Tibial nerve (tissue), 4 donors: ENCODE measurements at places on chromosomes 2 and 18. TPM values are rescaled to one million over a fixed set of nuclear protein-coding genes. Genes with fewer than 3 reads are reported as not detected.

DNA sequence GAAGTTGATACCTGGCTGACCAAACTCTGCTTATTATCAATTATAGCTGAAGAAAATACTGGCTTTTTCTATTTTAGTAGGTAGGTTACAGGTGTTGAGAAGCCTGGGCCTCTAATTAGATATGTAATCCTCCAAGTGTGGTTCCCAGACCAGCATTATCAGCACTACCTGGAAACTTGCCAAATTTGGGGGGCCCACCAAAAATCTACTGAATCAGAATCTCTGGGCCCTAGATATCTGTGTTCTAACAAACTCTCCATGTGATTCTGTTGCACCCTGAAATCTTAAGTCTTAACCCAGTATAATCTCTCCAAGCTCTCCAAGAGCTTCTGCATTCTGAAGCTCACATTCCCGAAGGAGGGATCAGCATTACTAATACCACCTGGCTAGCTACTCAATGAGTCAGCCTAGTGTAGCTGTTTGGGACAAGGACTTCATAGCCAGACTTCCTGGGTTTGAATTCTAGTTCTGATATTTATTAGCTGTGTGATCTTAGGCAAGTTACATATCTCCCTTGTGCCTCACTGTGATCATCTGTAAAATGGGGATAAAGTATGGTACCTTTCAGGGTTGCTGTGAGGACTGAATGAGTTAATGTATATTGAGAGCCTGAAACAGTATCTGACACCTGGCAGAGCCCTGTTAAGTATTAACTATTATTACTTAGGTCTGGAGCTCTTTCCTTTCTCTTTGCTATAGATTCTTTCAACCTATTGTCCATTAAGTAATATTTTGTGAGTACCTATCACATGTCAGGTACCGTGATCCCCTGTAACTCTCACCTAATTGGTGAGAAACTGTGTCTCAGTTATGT is 94.1 kb upstream of the CD302 start:
- DNase-seq: no peak

GRCh38 chr2:200125444-200126284 is 170.3 kb downstream of the MAIP1 start:
- DNase-seq: no peak

GRCh38 chr18:30713299-30713698 is 329.2 kb downstream of the DSC3 start:
- DNase-seq: no peak

DNA sequence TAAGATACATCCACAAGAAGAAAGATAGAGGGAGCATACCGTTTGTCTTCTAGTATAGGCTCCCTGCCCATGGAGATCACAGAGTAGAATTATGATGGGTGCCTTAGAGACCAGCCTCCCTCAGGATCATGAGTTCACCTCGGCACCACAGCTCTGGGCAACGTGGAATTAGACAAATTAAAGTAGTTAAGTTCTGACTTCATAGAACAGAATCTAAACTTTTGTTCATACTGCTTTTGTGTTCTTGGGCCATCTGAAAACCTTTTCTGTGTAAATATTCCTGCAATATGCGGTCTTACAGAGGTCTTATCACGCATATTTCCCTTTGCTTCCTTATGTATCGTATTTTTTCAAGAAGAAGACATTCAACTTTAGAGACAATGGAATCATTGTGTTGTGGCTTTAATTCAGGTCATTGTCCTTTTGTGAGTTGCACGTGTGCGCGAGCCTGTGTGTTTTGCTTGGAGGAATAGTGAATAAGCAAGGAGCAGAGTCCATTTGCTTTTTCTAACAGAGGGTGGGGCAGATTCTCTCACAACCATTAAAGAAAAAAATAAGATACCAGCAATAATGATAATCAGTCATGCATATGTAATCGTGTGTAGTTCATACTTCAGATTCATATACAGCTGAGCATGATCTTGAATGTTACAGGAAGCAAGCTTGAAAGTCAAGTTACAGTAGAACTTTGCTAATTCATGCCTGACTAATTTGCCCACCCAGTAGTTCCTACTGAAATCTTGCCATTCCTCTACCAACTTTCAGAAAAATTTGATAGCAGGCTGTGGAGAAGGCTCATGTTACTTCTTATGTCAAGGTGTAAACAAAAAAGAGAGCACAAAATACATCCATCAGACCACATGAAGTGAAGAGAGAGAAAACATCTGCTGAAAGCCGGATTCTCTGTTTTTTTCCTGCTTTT is 243.6 kb downstream of the NEDD4L start:
- DNase-seq: no peak

DNA sequence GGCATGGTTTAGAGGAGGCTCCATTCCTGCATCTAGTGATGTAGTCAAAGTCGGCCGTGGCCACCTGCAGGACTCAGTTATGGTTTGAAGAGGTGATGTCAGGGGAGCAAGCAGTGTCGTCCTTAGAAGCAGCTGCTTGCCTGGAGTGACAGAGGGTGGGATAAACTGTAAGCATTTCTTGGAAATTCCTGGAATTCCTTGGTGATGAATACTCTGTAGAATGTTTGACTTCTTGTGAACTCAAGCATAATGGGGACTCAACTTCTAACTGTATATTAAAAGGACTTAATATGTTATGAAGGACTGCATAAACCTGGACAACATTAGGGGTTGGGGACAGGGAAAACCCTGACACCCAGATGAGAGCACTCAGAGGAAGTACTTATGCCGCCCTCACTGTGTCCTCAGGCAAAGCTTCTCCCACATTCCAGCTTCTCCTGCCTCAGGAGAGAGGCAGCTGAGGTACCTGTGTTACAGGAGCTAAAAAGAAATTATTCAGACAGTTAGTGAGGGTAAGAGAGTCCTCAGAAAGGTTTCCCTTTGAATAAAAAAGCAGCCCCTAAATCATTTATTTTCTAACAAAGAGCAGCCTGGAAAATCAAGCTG is 459.9 kb upstream of the CELF4 start:
- DNase-seq: no peak

Gene HOXD13
- total RNA-seq: not detected

GRCh38 chr2:116452651-116453050 is 1361.8 kb upstream of the DDX18 start:
- no peak for DNase-seq

Gene HOXD3
- total RNA-seq: 11.4 TPM

DNA sequence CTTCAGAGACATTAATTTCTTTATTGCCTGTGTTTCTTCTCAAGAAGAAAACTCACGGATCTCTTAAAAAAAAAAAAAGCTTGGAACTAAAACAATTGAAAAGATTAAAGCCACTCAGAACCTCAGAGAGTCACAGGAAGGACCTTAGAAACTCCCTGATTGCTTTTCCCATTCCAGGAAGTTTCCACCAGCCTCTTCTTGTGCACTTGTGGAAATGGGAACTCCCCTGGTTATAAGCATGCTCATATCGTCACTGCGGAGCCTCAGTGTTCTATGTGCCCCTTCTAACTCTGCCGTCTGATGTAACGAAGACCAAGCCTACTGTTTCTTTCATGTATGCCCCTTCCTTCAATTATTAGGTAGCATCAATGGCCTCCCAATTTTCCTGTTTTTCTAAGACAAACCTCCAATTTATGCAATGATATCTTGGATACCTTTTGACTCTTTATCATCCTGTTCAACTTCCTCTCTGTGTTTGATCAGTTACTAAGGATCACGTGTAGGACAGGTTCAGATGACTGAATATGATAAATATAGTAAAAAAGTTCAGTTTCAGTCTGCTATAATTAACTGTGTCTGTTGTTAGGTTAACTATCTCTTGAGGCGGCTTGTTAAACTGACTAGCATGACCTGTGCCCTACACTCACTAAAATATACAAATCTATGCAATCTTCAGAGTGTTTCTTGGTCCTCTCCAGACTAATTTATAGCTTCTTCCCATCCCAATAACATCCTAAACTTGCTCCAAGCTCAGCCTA is 593.7 kb upstream of the CHAC2 start:
- no peak for DNase-seq

DNA sequence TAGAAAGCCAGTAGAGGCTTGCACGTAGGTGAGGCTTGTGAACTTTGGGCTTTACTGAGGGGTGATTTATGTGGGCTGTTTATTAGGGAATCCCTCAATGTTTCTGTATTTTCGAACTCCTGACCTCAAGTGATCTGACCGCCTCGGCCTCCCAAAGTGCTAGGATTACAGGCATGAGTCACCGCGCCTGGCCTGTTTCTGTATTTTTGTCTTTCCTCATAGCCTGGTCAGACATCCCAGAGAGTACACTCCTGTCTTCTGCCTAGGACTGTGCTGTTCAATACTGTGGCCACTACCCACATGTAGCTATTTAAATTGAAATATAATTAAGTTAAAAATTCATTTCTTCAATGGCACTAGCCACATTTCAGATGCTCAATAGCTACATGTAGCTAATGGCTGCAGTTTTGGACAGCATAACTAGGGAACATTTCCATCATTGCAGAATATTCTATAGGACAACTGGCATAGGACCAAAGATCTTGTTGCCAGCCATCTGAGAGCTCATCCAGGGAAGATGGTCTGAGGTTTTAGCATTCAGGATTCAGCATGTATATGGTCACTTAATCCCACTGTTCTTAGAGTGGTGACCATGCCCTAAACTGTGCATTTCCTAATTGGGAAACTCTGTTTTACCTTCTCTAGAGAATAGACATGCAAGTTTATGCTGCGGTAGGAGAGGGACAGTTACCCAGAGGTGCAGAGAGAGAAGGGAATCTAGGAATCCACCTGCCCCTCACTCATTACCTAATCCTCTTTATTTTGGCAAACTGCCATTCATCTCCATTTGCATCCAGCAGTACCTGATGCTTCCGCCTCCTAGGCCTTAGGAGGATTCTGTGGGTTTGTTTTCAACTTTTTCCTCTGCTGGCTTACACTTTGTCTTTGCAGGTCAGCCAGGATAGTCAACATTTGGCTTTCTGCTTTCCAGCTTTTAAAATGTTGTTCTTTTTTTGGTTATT is 64.4 kb downstream of the LCLAT1 start:
- no peak for DNase-seq

DNA sequence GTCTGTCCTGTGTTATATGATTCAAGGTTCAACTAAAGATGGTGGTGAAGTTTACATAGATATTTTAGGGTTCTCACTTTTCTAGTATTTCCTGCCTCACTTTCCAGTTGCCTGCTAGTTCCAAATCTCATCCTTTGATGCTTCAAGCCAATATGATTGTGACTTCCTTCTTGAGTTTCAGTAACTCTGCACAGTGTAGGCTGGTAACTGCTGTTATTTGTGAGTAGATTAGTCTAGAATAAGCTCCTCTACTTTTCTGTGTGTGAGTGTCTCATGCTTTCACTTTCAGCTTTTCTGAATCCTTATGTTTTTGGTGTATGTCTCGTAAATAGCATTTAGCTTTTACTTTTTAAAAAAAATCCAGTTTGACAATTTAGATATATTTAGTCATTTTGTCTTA is 42.6 kb downstream of the GALNT1 start:
- no peak for DNase-seq
